Natural killer cell treated with Interleukin-12 subunit alpha and Interleukin-12 subunit beta and Interleukin-15 and Interleukin-18, amount 100 ng/mL, for 72 hours (primary cell): ENCODE measurements at places on chromosomes 3 and 15. TPM values are rescaled to one million over a fixed set of nuclear protein-coding genes. Genes with fewer than 3 reads are reported as not detected.

GRCh38 chr3:37107846-37108245 lies 66.5 kb downstream of the LRRFIP2 start:
- DNase-seq, result no peak

GRCh38 chr3:108182339-108182738 lies 39.9 kb downstream of the IFT57 start:
- no peak for DNase-seq

- DNase-seq, result no peak
These were observed 43.0 kb downstream of the ZBTB38 start for GRCh38 chr3:141411251-141411771.

The SAMMSON gene
- total RNA-seq, result not detected

The GXYLT2 gene
- not detected for total RNA-seq
